CD4-positive, alpha-beta T cell treated with Interleukin-6 for 4 hours (primary cell): ENCODE measurements at places on chromosomes 6 and 20.

DNA sequence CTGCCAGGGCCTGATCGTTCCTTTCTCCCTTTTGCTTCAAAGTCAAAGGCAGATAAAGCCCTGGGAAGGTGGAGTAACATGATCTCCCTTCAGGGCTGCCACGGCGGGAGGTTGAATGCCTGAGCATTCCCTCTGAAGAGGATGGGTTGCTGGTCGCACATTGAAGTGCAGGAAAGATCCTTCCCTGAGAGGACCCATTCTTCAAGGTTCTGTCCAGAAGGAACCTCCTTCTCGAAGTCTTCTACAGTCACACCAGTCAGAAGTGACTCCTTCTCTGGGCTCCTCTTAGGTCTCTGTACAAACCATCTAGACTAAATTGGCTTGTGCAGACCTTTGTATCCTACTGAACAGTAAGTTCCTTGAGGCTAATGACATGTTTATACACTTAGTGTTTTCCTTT, 192.6 kb upstream of the VGLL2 start:
- DNase-seq: no peak

- DNase-seq: no peak
Observed at GRCh38 chr20:1121429-1121828, 3.0 kb downstream of the PSMF1 start.

- no peak for DNase-seq
Observed at GRCh38 chr20:23541330-23541729, 27.0 kb downstream of the CST9L start.

DNA sequence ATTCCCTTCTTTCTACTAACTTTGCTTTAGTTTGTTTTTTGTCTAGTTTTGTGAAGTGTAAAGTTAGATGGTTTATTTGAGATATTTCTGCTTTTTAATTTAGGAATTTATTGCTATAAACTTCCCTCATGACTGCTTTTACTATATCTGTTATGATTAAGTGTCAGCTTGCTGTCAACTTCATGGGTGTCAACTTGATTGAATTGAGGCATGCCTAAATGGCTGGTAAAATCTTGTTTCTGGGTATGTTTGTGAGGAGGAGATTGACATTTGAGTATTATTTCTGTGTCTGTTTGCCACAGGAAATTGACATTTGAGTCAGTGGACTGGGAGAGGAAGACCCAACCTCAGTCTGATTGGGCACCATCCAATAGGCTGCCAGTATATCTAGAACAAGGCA, 1147.0 kb upstream of the EYS start:
- no peak for DNase-seq
